NCI-H1092 treated with DMSO at 0.1 percent for 48 hours (cell line): ENCODE measurements at places on chromosomes 2 and 18.

- DNase-seq, result no peak
Measured at GRCh38 chr2:144165599-144166250, 354.2 kb downstream of the ZEB2 start.

DNA sequence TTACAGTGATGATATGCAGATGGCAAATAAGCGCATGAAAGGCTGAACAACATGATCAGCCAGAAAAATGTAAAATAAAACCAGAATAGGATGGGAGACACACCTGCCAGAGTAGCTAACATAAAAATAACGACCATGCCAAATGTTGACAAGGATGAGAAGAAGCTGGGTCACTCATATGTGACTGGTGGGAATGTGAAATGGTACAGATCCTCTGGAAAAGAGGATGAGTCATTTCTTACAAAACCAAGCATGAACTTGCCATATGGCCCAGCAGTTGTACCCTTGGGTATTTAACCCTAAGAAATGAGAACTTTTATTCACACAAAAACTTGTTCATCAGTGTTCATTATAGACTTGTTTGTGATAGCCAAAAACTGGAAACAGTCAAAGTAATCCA, 143.8 kb downstream of the SH3BP4 start:
- DNase-seq, result no peak

DNA sequence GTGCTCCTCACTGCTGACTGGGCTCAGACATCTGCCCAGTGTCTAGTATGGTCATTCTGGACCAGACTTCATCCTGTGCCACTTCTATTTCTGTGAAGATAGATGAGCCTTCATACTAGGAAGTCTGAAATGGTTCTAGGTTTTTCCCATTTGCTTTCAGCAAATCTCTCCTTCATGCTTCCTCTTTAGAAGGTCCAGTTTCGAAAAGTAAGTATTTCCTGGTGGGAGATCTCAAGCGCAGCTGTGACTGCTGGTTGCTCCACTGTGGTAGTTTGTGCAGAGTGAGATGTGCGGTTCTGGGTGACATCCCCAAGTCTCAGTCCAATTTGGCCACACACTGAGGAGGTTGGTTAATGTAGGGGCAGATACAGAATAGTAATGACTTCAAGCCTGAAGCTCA, 14.4 kb downstream of the IL36B start:
- DNase-seq, result no peak

DNA sequence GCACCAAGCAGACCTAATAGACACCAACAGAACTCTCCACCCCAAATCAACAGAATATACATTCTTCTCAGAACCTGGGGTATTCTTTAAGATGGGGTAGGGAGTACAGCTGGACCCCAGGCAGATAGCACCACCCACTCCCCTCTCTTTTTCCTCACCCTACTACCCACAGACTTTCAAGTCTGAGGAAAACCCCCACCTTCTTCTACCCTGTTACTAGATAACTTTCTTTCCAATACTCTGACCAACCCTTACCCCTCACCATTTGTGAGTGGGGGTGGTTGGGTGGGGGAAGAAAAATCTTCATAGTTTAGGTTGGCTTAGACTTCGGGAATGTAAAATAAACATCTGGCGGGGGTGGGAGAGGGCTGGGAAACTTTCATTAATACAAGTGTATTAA, 20.3 kb upstream of the ZBTB14 start:
- DNase-seq, result no peak

DNA sequence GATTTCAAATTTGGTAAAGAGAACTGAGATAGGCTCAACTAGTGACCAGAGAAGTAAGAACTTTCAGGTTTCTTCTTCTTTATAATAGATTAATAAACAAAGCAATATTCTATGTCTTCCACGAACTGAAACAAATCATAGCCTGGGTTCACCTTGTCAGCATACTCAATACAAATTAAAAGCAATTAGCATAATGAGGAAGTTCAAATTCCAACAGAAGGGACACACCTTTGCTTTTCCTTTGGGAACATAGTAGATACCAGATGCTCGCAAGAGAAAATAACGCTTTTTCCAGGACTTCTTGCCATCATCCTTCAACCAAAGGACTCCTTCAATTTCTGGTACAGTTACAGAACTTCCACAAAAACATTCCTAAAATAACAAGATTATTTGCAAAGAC, 79.9 kb downstream of the RAPH1 start:
- no peak for DNase-seq

DNA sequence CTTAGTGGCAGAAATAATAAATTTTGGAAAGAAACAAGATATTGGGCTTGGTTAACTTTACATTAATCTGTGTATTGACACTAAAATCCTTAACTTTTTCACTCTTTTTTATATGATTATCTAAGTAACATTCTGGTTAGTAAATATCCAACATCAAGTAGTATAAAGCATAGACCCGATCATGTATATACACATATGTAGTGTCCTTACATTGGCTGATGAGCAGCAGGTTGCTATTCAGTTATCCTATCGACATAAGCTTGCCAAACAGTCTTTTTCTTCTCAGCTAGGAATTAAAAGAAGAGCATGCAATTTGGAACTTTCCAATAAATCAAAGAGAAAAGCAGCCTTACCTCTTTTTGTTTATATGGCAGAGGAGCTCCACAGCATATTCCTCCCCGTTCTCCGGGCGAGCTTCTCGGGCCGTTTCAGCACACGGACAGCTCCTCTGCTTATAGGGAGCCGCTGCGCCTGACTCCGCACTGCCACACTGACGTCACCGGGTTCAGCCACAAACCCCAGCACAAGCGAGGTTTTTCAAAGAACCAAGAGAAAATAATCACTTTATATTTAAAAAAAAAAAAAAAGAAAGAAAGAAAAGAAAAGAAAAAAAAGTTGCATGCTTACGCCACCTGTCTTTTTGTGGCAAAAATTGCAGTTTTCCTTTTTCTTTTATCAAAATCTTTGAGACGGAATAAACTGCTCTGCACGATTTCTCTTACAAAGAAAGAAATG, at the start of gene SCG2:
Gene SCG2 (minus strand): TSS at position 430 of the 735 bp plus-strand sequence. CDS start 3,079 bp downstream, outside the sequence.
- DNase-seq, result peak; percentile 93

- no peak for DNase-seq
Measured at GRCh38 chr2:41947701-41948396, 100.0 kb upstream of the PKDCC start.

DNA sequence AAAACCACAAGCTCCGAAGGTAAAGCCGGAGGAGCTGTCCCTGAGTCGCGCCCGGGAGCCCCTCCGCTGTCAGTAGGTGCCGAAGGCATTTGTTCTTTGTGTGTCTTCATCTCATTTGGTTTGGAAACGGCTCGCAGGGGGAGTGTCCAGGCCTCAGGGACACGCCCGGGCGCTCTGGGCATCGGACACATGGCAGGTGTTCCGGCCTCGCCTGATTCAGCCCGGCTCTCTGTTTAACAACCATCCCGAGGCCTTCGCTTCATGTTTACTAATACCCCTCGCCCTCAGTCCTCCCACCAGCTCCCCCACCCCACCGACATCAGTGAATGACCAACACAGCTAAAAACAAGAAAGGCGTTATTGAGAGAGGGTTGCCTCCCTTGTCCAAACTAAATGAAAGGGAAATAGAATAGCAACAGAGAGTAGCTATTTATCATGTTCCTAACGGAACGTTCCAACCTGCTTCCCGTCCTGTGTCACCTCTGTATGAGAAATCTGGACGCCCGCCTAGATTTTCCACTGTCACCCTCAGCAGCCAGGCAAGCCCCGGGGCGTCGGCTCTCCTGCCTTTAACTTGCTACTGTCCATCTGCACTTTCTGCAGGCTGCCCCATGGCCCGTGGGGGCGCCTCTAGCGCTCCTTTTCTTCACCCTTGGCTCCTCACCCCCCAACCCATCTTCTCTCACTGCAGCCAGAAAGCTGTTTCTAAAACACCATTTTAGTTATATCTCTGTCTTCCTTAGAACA, 73.9 kb downstream of the MYCN start:
- peak; percentile 50 for DNase-seq

DNA sequence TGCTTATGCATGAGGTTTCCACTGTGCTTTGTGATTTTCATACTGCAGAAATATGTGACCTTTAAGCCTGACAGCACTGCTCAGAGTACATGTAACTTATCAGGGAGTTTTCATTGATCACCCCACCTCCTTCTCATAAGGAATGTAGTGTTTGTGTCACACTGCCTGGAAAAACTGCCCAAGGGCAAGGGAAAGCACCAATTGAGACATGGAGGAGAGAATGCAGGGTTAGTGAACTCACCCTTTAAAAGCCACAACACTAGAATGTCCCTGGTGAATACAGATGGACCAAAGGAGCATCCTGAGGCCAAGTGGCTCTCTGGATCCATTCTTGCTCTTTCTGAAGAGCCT, 147.2 kb upstream of the SPATS2L start:
- DNase-seq, result no peak

DNA sequence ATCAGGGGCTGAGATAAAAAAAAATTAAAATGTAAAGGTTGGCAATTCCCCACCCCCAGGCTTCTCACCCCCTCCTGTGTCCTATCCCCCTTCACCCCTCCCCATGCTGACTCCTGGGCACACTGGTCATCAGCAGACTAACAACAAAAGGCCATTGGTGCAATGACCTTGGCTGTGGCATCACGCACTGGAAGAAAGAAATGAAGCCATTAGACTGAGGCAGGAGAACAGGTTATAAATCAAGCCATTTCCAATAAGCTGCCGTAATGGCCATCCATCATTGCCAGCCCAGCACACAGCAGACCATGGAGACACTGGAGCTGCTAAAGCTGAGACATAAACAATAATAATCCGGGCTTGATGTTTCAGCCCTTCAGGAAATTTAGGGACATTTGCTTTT, 342.4 kb upstream of the ETAA1 start:
- DNase-seq, result no peak

DNA sequence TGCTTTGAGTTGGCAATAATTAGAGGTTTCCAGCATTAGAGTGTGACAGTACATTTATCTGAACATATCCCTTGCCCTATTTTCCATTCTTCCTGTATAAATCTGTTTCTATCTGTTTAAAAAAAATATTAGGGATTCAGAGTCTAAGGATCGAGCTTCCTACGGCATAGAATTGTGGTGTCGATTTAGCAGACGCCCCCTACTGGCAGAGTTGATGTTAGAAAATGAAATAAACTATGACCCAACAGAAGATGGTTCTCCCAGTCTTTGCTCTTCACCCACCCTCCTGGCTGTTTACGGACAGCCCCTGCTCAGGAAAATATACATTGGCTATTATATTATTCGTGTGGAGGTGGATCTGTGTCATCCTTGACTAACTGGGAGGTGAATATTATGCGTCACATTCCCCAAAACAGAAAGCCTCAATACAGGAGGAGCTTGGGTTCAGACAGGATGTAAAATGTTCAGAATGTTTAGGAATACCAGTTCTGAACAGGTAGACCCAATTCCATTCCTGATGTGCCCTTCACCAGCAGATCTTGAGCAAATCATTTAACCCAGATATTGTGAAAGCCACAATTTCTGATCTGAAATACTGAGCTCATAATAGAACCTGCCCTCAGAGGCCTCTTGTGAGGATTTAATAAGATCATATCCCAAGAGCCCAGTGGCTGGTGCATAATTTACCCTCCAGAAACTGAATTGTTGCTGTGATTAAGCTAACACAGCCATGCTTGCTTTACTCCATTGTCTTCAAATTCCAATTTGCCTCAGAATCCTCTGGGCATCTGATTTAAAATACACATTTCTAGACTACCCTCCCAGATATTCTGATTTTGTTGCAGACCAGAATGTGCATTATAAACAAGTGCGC, 10.8 kb upstream of the ERMN start:
- peak; percentile 23 for DNase-seq

DNA sequence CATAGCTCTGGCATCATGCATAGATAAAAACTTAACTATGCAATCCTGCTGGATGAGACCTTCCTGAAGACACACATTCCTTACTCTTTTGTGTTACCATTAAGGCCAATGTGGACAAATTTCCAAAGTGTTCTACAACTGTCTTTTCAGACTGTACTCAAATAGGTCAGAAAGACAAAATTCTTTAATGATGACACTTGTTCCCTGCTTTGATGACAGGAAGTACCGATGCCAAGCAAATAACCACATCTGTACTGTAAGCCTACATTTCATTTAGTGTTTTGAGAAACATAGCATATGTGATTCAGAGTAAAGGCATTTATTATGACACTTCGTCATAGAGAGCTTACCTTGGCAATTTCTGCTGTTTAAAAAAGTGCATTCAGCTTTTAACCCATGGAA, 55.0 kb downstream of the PMAIP1 start:
- no peak for DNase-seq

GRCh38 chr2:240934701-240935102, 28.6 kb downstream of the CROCC2 start:
- no peak for DNase-seq

DNA sequence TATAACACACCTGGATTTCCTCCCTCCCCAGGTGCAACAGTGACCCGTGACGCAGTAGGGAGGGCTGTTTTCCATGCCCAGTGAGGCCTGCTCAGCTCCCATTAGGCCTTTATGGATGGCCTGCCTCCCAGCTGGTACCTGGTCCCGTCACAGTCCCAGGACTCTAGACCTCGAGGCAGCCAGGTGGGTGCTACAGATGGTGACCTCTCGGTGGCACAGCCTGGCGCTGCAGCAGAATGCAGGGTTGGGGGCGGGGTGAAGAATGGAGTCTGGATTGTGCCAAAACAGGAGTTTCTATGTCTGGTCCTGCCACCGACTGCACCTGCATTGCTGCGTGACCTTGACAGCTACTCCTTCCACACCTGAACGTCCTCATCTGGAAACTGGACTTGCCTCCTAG, 18.0 kb upstream of the YWHAQ start:
- DNase-seq, result no peak
